ENCODE measurements at places on chromosomes 7 and 10.
A peak's percentile ranks its signal among the peaks of the same experiment; 100 is the strongest.

- no peak for DNase-seq
Observed at GRCh38 chr7:130493275-130493873, 1.5 kb downstream of the MEST start.

DNA sequence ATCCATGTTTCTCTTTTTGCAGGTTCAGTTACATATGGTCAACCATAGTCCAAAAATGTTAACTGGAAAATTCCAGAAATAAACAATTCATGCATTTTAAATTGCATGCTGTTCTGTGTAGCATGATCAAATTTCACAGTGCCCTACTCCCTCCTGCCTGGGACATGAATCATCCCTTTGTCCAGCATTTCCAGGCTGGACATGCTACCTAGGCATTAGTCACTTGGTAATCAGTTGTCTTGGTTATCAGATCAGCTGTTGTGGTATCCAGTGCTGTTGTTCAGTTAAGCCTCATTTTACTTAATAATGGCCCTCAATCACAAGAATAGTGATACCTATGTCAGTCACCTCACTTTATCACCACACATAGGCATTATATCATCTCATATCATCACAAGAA, 7.3 kb upstream of the PNLIP start:
- DNase-seq: no peak

- DNase-seq: no peak
Observed at GRCh38 chr7:141198194-141198958, 124.5 kb downstream of the TMEM178B start.

- no peak for DNase-seq
Observed at GRCh38 chr10:132293201-132293812, 14.4 kb downstream of the STK32C start.

DNA sequence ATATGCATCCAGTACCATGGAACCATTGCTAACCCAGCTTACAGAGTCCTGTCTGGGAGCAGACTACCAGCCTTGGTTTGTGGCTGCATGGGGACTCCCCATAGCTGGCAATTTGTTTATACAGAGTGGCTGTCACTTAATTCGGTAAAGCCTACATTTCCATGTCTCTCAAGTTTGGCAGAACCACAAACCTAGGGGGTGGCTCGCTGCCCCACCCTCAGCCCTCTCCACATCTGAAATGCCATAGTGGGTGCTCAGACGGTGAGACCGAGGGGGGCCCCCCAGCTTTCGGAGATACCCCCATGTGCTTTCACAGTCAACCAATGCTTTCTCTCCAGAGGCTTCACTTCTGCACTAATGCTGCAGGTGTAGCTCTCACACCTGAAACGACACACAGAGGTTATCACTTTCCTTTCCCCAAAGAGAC, 75.5 kb upstream of the KAT6B start:
- no peak for DNase-seq

GRCh38 chr10:92562424-92562823, 11.5 kb downstream of the IDE start:
- DNase-seq: no peak

DNA sequence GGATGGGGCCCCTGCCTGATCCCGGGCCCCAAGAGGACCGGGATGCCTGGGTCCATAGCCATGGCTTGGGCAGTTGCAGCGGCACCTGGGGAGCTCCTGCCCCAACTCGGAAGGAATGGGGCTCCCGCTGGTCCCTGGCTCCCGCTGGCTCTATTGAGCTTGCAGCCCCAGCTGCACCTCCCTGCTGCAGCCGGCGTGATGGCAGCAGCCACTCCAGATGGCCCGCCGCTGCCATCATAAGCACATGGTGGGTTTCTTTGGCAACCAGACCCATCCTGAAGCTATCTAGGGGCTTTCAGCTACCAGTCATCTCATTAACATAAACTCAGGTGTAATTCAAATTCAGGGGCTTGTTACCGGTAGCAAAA, 11.1 kb upstream of the DNMBP start:
- DNase-seq: no peak

- DNase-seq: no peak
Observed at GRCh38 chr10:32163762-32164148, 107.5 kb upstream of the KIF5B start.

DNA sequence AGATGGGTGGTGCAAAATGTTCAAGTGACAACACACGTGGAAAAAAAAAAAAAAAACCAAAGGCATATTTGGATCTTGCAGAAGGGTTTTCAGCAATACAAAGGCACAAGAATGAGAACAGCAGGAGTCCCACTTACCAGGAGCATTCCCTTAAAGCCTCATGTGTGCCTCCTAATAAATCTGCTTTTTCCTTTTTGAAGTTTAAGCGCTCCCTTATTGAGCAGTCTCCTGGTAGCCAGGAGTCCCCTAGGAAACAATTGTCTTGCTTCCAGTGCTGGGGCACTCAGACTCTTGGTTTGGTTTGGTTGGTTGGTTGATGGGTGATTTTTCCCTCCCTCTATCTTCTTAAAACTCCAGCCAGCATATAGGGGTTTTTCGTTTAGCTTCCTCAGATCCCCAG, 321.8 kb upstream of the NFE2L3 start:
- no peak for DNase-seq

GRCh38 chr10:78155722-78156121, 122.1 kb downstream of the RPS24 start:
- DNase-seq: no peak

DNA sequence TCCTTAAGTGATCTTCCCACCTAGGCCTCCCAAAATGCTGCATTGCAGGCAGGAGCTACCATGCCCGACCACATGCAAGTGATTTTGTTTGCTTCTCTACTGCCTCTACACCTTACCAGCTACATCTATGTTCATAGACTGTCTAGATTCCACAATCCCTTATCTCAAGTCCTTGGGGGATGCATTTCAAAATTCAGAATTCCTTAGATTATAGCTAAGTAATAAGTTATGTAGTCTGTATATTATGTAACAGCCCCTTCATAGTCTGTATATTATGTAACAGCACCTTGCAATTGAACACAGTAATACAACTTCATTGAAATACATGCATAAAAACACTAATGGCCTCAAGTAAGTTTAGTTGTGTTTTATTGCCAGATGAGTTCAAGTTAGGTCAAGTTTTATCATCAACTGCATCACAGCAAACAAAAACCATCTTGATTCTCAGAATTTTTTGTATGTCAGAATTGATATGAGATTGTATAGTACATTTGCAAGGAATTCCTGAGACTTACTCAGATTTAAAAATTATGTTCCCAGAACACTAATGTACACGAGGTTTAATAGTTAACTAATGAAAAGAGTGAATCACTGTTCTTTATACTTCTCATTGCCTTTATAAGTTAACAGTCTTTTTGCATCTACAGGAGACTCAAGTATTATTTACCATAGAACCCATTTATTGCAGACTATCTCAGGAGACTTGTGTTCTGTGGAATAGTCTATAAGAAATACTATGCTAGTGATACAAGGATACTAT, 11.6 kb upstream of the FOXP2 start:
- no peak for DNase-seq

- DNase-seq: no peak
Observed at GRCh38 chr10:51821745-51822144, 122.3 kb upstream of the CSTF2T start.

DNA sequence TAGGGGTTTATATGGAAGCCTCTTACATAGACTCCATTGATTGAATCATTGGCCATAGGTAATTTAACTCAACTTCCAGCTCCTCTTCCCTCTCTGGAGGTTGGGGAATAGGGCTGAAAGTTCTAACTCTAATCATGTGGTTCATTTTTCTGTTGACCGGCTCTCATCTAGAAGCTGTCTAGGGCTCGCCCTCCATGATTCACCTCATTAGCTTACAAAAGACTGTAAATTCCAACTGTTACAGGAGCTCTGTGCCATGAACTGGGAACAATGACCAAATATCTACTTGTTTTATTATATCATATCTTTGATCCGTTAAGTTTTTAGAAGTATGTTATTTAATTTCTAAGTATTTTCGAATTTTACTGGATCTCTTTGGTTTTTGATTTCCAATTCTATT, 263.0 kb downstream of the TCF7L2 start:
- DNase-seq: no peak

DNA sequence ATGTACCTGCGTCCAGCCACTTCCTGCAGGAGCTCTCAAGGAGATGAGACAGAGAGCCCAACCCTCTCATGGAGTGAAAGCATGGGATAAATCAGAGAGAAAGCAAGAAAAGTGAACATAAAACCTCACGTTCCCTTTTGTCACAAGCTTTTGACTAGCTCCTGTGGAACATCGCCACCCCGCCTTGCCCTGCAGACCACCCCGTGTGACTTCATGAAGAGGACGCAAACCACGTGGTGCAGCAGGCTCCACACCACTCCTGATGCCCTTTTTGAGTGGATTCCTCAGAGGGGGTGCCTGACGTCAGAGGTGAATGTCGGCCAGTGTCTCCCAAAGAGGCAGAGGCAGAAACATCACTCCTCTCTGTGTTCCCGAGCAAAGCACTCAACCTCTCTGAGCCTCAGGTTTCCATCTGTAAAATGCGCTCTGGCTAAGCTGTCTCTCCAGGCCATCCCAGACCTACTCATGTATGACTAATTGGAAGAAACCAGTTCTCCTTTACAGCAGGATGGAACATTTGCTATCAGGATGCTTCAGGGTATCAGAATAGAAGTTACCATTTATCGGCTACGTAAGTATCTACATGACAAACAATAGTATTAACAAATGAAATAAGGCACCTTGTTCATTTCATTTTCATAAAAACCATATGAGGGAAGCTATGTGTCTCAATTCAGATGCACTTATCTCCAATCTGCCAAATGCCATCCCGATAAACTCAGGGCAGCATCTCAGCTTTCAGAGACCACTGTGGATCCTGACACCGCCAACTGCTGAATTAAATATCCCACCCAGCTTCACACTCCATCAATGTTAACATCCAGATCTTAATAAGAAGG, 5.3 kb downstream of the ZNF488 start:
- DNase-seq: no peak

- DNase-seq: no peak
Observed at GRCh38 chr10:113031147-113031546, 81.1 kb downstream of the TCF7L2 start.

DNA sequence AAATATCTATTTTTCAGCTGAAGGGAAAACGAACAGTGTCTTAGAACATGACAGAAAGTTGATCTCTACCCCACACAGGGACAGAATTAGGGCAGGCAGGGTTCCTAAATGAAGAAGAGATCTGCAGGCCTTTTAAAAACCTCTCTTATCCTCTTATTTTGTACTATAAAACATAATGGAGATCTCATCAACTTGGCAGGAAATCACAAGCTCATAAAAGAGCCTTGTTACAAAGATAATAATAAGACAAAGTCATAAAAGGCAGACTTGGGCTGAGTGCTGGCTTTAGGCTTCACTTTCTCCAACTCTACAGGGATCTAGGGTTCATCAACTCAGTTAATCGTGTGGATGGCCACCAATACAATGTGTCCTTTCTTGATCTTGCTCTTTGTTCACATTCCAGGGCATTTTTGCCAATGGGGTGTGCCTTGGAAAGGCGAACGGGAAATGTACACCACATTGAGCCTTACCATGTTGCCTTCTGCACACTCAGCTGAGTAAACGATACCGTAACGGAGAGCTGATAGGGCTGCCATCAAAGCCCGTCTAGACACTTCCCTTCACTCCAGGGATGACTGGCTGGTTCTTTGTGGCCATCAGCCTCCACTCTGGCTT, 7.1 kb upstream of the TEX36 start:
- DNase-seq: no peak

DNA sequence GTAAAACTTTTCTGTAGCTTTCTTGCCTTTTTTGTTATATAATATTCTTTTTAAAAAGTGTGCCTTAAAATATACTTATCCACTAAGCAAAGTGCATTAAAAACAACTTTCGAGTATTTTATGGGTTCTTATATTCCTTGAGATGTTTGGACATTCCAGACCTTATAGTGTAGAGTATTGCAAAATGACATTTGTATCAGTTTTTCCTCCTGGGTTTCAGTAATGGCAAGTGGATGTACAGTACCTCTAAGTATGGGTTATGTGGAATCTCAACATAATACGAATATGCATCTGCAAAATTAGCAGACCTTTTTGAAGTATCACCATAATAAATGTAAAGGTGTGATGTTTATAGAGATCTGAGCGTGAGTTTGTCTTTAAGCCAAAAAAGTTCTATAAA, 2.7 kb downstream of the CDK13 start:
- no peak for DNase-seq

- no peak for DNase-seq
Observed at GRCh38 chr7:68805159-68805558, 793.1 kb upstream of the AUTS2 start.

DNA sequence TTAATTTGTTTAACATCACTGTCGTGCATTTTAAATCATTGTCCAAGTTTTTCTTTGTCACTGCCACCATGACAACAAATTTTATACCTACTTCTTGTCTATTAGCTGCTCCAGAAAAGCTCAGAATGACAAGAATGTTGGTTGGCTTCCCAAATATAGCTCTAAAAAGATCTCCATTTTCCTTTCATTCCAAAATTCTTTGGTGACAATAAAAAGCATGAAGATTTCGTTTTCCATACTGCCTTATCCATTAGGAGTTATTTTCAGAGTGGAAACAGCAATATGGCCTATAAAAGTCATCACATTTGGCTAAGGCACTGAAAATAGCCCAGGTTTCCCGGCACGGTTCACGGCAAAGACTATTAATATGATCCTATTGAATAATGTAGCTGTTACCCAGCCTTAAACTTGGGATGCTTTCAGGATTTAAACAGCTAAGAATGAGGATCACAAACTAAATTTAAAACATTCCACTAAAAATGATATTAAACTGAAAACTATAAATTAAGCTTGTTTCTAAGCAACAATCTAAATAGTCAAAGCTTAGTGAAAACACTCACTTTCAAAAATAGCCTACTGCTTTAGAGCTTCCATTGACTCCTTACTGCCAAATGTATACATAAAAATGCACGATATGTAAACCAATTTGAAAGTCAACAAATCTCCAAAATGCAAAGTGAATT, 2.7 kb downstream of the CTTNBP2 start:
- no peak for DNase-seq

GRCh38 chr7:15457990-15458955, 103.5 kb downstream of the AGMO start:
- no peak for DNase-seq

DNA sequence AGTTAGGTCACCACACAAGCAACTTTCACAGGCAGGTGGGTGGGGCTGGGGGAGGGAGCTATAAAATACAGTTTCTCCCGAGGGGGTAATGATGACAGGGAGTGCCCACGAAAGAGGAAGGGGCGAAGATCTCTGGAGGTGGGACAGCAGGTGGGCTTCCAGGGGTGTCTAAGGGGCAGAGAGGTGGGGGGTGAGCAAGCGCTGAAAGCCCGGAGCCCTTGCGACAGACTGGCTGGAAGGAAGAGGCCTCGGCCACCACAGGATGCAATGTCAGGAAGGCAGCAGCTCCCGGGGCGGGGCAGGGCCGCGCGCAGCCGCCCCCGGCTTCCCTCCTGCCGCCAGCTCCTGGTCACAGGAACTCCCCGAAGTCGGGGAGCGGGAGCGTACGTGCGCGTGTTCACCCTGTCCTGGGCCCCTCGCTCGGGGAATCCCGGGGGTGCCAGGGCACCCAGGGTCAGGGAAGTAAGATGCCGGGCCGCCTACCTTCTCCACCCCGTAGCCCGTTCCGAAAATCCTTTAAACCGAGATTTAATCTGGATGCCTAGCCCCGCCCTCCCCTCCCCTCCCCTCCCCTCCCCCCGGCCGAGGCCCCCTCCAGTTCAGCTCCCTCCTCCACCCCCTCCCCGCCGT, 105.2 kb upstream of the PPIF start:
- peak; percentile 81 for DNase-seq
